ENCODE measurements at places on chromosomes 2 and 18.

DNA sequence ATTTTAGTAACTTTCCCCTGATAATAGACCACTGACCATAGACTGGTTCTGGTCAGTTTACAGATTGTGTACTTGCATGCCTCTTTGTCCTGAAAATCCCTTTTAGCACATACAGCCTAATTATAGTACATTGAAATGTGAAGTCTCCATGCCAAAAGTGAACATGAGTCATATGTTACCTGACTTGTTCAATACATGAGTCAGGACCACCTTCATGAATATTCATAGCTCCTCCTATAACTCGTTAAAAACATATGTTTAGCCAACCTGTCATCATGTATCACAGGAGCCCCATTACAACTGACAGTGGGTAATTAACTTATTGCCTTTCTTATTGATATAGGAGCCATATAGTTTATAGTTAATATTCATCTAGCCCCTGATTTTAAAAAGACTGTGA, 78.6 kb downstream of the SH3YL1 start:
- no peak for DNase-seq

- DNase-seq = no peak
Observed at GRCh38 chr18:48800466-48800865, 150.3 kb downstream of the SMAD7 start.

GRCh38 chr2:37629529-37629928, 41.9 kb downstream of the CDC42EP3 start:
- no peak for DNase-seq

GRCh38 chr2:109058191-109058632, 69.2 kb upstream of the EDAR start:
- no peak for DNase-seq

DNA sequence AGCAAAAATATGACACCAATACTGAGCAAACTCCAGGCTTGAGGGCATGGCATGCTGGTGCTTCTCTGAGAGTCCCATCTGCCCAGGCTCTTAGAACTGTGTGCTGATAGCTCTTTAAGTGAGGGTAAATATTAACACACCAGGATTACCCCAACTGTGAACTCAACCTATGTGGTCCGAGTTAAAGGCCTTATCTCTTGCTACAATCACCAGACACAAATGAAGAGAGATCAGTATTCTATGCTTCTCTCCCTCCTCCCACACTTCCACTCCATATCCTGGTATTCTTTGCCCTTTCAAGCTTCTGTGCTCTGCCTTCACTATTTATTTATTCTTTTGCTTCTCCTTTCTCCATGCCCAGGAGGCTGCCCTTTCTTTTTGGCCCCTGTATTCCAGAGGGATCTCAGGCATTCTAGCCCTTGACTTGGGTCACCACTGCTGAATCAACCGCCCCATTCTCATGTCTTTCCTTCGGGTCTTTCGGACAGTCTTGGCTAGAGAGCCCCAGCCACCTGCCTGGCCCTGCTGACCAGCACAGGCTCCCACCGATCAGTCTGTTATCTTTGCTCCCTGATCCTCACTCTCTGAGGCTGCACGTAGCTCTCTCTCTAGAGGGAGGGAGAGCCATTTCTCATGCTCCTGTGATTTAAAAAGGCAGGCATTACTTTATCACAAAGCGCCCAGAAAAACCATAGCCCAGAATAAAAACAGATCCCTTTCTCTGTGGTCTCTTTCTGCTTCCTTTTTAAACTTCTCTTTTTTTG, 17.2 kb upstream of the HK2 start:
- DNase-seq = no peak

- DNase-seq = no peak
Observed at GRCh38 chr18:72456802-72457201, 87.3 kb downstream of the CBLN2 start.

- DNase-seq = no peak
Observed at GRCh38 chr2:16321872-16322271, 343.8 kb downstream of the CYRIA start.

DNA sequence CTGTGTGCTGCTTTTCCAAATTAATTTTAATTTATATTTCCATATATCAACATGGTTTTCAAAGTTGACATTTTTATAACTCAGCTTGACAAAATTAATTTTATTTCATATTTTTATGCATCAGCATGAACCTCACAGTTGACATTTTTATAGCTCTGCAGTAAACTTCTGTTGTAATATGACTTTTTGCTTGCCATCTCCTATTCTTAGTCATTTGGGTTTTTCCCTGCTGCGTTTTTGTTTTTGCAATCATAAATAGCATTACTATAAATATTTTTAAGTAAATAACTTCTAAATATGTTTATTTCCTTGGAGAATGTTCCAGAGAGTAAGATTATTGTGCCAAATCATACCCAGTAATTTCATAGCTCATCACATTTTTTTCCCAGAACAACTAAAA, 21.0 kb upstream of the L3MBTL4 start:
- no peak for DNase-seq

DNA sequence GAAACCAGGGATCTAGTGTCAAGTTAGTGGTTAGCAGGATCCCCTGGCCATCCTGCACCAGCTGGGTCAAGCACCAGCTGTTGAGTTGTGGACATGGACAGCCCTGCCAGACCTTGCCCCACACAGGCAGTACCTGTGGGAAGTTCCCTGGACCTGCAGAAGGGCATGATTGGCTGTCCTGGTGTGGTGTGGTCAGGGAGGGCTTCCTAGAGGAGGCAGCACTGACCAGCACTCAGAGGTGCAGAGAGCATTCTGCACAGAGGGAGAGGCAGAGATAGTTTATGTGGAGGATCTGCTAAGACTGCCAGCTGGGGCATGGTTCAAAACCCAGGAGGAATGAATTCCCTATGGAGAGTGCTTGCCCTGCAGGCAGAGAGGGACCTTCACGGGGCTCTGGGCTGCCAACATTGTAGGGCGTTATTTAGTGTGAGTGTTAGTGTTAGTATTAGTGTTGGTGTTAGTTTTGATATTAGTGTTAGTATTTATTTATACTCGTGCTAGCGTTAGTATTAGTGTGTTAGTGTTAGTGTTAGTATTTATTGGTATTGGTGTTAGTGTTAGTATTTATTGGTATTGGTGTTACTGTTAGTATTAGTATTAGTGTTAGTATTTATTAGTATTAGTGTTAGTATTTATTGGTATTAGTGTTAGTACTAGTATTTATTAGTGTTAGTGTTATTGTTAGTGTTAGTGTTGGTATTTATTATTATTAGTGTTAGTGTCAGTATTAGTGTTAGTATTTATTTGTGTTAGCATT, 31.9 kb downstream of the TWIST2 start:
- DNase-seq = no peak

DNA sequence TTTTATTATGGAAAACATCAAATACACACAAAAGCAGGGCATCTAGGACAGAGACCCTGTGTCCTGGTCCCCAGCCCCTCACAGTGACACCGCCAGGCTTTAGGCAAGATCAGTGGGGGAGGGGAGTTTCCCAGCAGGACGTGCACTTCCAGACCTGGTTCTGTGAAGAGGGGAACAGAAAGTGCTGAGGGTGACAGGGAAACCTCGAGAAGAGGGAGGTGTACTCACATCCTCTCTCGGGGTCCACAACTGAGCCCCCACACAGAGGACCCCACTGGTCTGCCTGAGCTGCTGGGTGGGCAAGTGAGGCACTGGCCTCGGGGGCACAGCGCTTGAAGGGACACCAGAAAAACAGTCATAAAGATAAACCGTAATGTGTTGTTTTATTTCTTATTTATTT, 4.4 kb upstream of the GPR35 start:
- DNase-seq = no peak

- no peak for DNase-seq
Observed at GRCh38 chr2:69716555-69717120, 25.3 kb upstream of the ANXA4 start.

Measured in sigmoid colon (tissue), 7 donors.